CD4-positive, alpha-beta T cell treated with Interleukin-1 beta for 1 hour (primary cell): ENCODE measurements at places on chromosomes 4 and X.

- no peak for DNase-seq
These were observed 564.7 kb downstream of the IL15 start for GRCh38 chr4:142201041-142201440.

DNA sequence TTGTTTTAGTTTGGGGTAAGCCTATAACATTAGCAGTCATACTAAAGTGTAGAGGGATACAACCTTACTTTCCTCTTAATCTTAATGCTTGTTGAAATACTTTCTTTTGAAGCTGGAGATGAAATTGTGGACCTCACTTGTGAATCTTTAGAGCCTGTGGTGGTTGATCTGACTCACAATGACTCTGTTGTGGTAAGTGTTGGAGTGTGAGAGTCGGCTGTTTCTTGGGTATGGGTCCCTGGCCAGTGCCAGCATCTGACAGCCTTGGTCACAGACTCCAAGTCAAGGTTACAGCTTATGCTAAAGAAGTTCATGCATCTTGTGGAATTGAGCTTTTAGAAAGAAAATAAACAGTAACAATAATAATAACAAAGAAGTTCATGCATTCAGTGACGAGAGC, 31.6 kb downstream of the RNF4 start:
- no peak for DNase-seq

GRCh38 chr4:37770016-37770415, 56.5 kb upstream of the PGM2 start:
- no peak for DNase-seq

GRCh38 chrX:121479406-121479805, 432.0 kb downstream of the GLUD2 start:
- DNase-seq = no peak
